ENCODE measurements at places on chromosomes 2 and 18.

DNA sequence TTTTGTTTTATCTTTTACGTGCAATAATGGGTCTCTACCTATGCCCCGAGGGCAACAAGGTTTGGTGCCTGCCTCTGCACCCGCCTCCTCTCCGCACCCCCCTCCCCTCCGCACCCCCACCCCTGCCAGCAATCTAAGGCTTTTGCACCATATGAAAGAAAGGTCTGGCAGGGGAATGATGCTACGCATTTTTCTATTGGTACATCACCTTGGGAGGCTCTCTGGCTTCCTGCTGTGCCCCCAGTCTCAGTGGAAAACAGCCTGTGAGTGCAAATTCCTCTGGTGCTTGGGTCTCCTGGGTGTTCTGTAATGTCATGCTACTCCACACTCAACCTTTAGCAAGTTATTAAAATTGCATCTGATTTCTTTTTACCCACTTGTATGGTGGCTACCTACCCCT, 161.3 kb upstream of the SMAD7 start:
- no peak for DNase-seq

- no peak for DNase-seq
Measured at GRCh38 chr2:31302940-31303563, 69.1 kb downstream of the EHD3 start.

- no peak for DNase-seq
Measured at GRCh38 chr2:186977433-186978045, 128.6 kb upstream of the ZSWIM2 start.

DNA sequence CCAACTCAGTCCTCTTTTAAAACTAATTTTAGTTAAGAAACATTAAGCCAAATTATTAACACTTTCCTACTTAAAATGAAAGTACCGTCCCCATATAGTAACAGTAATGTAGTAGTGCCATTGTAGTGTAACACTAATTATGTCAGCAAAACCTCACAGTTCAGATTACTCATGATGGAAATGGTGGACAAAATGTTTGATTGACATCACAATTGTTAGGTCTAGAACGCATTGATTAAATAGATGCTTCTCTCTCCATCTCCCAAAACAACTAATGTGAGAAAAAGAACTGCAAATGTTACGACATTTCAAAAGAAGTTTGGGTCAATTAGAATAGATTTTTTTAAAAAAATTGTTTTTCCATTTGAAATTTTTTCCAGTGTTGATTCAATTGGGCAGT, 1.2 kb upstream of the ATF2 start:
- DNase-seq, result no peak

DNA sequence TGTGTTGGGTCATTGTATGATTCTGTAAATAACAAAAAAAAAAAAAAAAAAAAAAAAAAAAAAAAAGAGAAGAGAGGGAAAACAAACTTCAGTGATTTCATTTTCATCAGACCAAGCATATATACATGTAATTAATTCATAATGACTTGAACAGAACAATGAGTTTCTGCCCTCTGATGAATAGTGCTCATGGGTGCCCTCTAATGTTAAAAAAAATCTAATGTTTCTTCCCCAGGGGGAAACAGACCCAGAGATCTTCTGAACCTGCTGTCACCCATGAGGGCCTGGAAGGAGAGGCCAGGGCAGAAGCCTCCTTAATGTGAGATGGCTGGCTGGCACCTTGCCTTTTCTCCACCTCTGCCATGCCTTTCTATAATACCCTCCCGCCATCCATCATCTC, 289.2 kb downstream of the ZNF521 start:
- no peak for DNase-seq

DNA sequence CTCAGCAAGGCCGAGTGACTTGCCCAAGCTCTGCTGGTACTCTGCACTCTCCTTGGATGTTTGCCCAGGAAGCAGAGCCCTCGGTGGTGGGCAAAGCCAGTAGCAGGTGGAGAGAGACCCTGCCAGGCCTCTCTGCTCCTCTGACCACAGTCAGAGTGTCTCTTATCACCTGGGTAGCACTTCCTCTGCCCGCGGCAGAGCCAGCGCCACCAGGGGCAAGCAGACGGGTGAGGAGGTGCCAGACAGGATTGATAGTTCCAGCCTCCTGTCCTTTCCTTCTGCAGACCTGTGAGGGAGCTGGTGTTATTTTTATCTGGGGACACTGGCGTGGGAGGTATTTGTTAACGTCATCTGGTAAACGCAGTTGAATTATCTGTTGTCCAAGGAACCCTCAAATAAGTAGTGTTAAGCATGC, 152.9 kb downstream of the SMAD7 start:
- no peak for DNase-seq

GRCh38 chr18:54769526-54770464, 58.5 kb upstream of the RAB27B start:
- DNase-seq, result no peak

- no peak for DNase-seq
Measured at GRCh38 chr2:144357623-144358373, 162.1 kb downstream of the ZEB2 start.

DNA sequence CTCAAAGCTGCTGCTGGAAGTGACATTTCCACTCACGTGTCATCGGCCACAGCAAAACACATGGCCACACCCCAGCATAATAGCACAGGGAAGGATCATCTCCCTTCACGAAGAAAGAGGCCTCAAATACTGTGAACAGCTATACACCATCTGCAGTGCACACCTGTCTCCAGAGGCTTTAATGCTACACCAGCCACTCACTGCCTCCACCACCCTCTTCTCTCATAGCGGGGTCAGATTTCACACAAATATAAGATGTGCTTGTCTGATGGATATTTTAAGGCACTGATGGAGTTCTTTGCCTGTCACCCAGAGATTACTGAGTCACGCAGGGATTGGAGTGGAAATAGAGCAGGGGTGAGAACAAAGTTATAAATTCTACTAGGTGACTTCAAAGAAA, 374.0 kb downstream of the ZNF516 start:
- no peak for DNase-seq
